ENCODE measurements at places on chromosomes 7 and 10. TPM values are rescaled to one million over a fixed set of nuclear protein-coding genes. Genes with fewer than 3 reads are reported as not detected.

PROSER2 gene
- not detected for polyA plus RNA-seq

PLA2G12B gene
- not detected for polyA plus RNA-seq

AIFM2 gene
- 4.0 TPM for polyA plus RNA-seq

LRRC17 gene
- not detected for polyA plus RNA-seq

ACTL6B gene
- polyA plus RNA-seq, result not detected

IFIT3 gene
- polyA plus RNA-seq, result 16.9 TPM

ZNF394 gene
- polyA plus RNA-seq, result 53.3 TPM

CCDC136 gene
- 0.85 TPM for polyA plus RNA-seq

CABCOCO1 gene
- polyA plus RNA-seq, result not detected

SFRP4 gene
- polyA plus RNA-seq, result not detected

STEAP1 gene
- polyA plus RNA-seq, result not detected

NRAP gene
- not detected for polyA plus RNA-seq

HIPK2 gene
- polyA plus RNA-seq, result 5.5 TPM

KCNIP2 gene
- polyA plus RNA-seq, result 14.5 TPM

GNGT1 gene
- not detected for polyA plus RNA-seq

VDAC2 gene
- 134 TPM for polyA plus RNA-seq

ADAM22 gene
- 0.23 TPM for polyA plus RNA-seq

IFIT2 gene
- polyA plus RNA-seq, result 13.6 TPM

TBXAS1 gene
- polyA plus RNA-seq, result 16.7 TPM

MIOS gene
- polyA plus RNA-seq, result 38.8 TPM

ZSCAN21 gene
- 9.9 TPM for polyA plus RNA-seq

FMC1 gene
- 61.6 TPM for polyA plus RNA-seq

GTF2IRD1 gene
- not detected for polyA plus RNA-seq

LLCFC1 gene
- not detected for polyA plus RNA-seq

PTPRZ1 gene
- not detected for polyA plus RNA-seq

OR9A2 gene
- not detected for polyA plus RNA-seq

EMX2 gene
- polyA plus RNA-seq, result not detected

CCL26 gene
- not detected for polyA plus RNA-seq

NACAD gene
- not detected for polyA plus RNA-seq

SSC4D gene
- polyA plus RNA-seq, result not detected

IGF2BP3 gene
- 5.4 TPM for polyA plus RNA-seq

ADCY1 gene
- polyA plus RNA-seq, result 0.18 TPM

TMEM168 gene
- polyA plus RNA-seq, result 6.0 TPM

TDRD1 gene
- not detected for polyA plus RNA-seq

RAMP3 gene
- not detected for polyA plus RNA-seq

PRR15 gene
- not detected for polyA plus RNA-seq

ODAD2 gene
- not detected for polyA plus RNA-seq

TMEM184A gene
- 0.08 TPM for polyA plus RNA-seq

GPRIN2 gene
- polyA plus RNA-seq, result not detected

CDK5 gene
- 11.4 TPM for polyA plus RNA-seq

OR13A1 gene
- 0.55 TPM for polyA plus RNA-seq

NODAL gene
- not detected for polyA plus RNA-seq

PON2 gene
- polyA plus RNA-seq, result 1.7 TPM

MYL10 gene
- not detected for polyA plus RNA-seq

SDK1 gene
- not detected for polyA plus RNA-seq

MRC1 gene
- polyA plus RNA-seq, result not detected

UCN3 gene
- polyA plus RNA-seq, result not detected

EPO gene
- polyA plus RNA-seq, result not detected

RBP4 gene
- polyA plus RNA-seq, result not detected

TEX47 gene
- polyA plus RNA-seq, result not detected

CARD11 gene
- 52.4 TPM for polyA plus RNA-seq

CCL24 gene
- not detected for polyA plus RNA-seq

PGAM2 gene
- not detected for polyA plus RNA-seq

TRIM73 gene
- polyA plus RNA-seq, result 2.6 TPM

PODXL gene
- polyA plus RNA-seq, result 1.3 TPM

FRAT1 gene
- 6.2 TPM for polyA plus RNA-seq

RGR gene
- polyA plus RNA-seq, result not detected

CCT6A gene
- polyA plus RNA-seq, result 81.6 TPM
